NCI-H446 treated with DMSO at 0.1 percent for 48 hours (cell line): ENCODE measurements at places on chromosomes 3 and 15.

DNA sequence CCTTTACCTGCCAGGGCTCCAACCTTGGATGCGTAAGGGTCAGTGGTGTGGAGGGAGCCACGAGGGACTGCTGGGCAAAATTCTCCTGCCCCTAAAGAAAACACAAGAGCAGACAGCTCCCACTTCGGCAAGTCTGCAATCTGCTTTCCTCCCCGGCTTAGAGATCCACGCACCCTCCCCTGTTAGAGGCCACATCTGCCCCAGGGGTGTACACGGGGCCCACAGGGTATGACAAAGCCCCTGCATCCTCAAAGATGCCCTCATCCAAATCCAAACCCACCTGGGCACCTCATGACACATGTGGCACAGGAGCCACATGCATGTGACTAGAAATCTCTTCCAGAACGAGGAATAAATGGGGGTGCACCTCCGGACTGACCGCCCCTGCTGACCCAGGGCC is 25.5 kb downstream of the ZXDC start:
- DNase-seq = no peak

DNA sequence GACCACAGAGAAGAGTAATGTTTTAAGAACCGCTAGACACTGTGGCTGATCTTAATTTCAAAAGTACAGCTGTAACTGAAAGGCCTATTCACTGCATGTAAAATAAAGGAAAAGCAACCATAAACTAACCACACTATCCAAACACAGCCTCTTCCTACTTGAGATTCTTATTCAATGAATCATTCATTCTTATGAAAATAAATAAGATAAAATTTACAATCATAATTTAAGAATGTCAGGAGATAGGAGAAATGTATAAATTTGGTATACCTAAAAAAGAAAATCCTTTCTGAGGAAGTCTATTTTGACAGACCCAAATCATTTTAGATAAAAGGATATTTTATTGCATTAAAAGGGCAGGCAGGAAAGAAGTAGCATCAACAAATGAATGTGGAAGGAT is 533.5 kb upstream of the ZNF385D start:
- DNase-seq = no peak

- no peak for DNase-seq
Observed at GRCh38 chr3:32612547-32612946, 41.9 kb upstream of the DYNC1LI1 start.

DNA sequence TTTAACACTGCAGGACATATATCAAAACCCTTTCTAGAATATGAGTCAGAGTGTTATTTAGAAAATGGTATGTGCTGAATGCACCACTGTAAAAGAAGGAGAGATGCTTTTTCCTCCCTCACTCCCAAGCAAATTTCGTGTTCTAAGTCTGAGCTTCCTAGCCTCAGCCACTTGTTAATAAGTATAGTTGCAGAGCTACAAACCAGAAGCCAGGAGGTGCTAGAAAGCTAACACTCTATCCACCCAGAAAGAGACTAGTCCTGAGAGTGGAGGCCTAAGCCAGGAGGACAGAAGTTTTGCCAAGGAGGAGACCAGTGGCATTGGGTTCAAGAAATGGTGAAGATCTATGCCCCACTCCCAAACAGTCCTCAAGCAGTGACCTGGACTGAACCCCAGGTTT is 40.5 kb upstream of the GYG1 start:
- DNase-seq = no peak
